ENCODE measurements at places on chromosomes 7 and 10.
A peak's percentile ranks its signal among the peaks of the same experiment; 100 is the strongest.

GRCh38 chr7:44309271-44310091 is 15.9 kb downstream of the CAMK2B start:
- DNase-seq, result peak; percentile 32

DNA sequence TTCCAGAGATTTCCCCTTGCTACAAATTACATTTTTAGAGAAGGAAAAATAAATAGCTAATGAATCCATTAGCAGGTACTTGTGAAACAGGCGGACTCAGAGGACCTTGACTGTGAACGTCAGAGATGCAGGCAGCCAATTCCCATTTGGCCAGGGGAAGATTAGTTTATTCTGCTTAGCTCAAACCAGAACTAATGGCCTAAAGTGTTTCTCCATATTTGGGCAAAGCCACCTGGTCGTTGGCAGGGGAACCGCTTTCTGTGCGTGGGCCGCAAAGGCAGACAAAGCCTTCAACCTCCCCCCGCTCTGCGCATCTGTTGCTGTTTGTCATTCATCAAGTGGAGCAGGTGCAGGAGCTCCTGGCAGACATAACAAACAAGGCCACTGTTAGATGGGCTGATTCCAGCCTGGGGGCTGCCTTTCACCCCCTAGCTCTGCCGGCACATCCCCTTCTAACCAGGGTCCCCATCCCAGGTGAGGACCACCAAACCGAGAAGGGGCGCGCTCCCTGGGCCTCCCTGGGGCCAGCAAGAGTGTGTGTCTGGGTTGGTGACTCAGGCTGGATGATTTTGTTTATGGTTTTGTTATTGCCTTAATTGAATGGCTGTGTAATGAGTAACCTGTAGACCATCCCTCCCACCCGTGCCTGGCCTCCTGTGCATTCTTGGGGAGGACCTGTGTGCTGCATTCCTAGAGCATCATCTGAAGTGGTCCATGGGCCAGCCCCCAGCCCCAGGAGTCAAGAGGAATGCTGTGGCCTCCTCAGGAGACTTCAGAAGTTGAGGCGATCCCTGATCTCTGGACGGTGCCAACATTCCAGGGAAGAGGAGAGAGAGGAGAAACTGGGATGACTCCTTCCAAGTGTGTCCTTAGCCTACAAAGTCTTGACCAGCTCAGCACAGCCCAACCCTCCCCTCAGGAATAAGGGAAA is 14.5 kb upstream of the CPA1 start:
- peak; percentile 85 for DNase-seq

- DNase-seq, result no peak
Observed at GRCh38 chr10:59279476-59279875, 82.9 kb downstream of the FAM13C start.

- DNase-seq, result no peak
Observed at GRCh38 chr10:92003258-92003657, 79.7 kb downstream of the BTAF1 start.

DNA sequence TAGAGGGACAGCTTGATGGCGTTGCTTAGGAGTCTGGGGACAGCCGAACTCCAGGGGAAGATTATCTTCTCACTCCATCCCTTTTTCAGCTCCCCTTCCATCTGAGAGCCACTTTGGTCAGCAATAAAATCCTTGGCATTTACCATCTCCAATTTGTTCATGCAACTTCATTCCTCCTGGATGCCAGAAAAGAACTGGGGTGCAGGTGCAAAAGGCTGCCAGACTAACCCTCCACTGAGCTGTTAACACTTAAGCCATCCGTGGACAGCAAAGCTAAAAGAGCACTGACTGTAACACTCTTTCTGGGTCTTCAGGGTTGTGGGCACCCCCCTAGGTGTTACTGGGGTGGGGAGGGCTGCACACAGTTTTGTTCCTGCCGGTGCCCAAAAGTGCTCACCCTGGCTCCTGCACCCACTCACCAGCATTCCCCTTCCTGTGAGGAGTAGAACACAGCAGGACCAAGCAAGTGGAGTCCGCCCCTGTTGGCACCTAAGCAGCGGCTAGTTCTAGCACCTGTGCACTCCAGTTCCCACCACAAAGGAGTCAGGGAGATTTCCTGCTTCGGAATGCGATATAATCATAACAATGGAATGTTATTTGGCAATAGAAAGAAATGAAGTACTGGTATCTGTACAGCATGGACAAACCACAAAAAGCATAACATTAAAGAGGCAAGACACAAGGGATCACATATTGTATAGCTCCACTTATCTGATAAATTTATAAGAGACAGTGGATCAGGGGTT is 95.1 kb downstream of the NPY start:
- DNase-seq, result no peak

GRCh38 chr10:8352171-8353075 is 297.9 kb downstream of the GATA3 start:
- DNase-seq, result no peak

GRCh38 chr7:158399762-158400161 is 187.9 kb downstream of the PTPRN2 start:
- DNase-seq, result no peak

DNA sequence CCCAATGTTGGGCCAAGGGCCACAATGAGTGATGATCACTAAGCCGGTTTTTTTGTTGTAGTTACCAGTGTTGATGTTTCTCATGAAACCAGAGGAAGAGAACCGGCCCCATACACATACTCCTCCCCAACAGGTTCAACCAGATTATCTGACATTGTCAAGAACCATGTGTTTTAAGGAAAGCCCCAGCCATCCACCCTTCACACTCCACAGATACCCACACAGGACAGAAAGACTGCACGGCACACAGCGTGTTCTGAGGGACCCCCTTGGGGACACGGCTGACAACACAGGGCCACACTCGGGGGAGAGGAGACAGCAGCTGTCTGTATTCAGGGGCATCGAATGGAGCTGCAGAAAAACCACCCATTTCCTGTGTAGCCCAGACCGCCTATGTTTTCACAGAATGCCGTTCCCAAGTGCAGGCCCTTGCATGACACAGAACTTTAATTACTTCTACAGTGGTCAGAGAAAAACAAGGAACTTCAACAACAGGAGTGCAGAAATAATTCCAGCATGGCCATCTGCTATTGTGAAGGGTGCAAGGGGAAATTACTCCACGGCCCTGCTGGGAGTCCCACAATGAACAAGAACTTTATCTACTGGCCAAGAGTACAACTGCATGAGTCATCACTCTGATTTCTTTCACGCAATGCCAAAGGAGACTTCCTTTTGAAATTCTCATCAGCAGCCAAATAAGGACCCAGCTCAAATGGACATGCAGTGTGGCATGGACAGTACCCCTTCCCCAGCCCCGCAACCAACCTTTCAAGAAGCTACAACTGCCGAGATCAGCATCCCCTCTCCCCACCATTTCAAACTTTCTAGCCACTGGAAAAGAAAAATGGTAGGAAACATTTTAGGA is 2.3 kb downstream of the KLF6 start:
- peak; percentile 80 for DNase-seq

- DNase-seq, result no peak
Observed at GRCh38 chr7:561631-562373, 42.2 kb upstream of the PDGFA start.

GRCh38 chr10:70306886-70307520 is 23.2 kb upstream of the NPFFR1 start:
- DNase-seq, result no peak

Data from GM12865 (cell line).